ENCODE measurements at places on chromosomes 3 and 15. TPM values are rescaled to one million over a fixed set of nuclear protein-coding genes. Genes with fewer than 3 reads are reported as not detected.

The MUC4 gene
- total RNA-seq: 3.5 TPM

GRCh38 chr3:46284981-46285683, 42.9 kb downstream of the CCR3 start:
- no peak for DNase-seq

DNA sequence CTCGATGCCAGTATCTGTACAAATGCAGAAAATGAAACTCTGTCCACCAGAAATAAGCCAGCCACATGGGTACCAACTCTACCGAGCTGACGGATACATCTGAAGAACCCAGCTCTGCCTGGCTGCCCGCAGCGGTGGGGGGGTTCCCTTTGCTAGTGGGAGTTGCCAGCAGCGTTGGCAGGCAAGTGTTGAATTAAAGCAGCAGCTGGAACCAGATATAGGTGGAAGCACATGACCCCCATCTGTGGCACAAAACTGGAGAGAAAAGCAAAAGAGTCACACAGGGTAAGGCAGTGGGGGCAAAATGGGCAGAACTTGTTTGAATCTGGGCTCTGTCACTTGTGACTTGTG, 17.9 kb downstream of the CRYGS start:
- no peak for DNase-seq

DNA sequence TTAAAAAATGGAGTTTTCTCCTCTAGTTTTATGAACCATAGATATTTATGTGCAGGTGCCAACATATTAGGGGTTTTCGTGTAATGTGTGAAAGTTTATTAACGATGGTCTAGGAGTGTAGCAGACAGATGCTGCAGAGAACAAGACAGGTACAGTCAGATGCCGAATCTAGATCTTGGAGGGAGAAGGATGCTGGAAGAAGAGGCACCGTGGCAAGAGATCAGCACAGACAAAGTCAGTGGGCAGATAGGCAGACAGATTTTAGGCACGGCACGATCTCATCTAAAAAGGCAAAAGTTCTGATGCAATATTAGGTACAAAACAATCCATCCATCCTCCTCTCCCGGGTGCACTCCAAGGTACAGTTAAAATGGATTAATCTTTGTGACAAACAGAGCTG, 161.6 kb downstream of the TIGIT start:
- DNase-seq: no peak

- no peak for DNase-seq
Measured at GRCh38 chr15:81896356-81896755, 149.5 kb downstream of the MEX3B start.
